ENCODE measurements at places on chromosomes 1 and 21.

DNA sequence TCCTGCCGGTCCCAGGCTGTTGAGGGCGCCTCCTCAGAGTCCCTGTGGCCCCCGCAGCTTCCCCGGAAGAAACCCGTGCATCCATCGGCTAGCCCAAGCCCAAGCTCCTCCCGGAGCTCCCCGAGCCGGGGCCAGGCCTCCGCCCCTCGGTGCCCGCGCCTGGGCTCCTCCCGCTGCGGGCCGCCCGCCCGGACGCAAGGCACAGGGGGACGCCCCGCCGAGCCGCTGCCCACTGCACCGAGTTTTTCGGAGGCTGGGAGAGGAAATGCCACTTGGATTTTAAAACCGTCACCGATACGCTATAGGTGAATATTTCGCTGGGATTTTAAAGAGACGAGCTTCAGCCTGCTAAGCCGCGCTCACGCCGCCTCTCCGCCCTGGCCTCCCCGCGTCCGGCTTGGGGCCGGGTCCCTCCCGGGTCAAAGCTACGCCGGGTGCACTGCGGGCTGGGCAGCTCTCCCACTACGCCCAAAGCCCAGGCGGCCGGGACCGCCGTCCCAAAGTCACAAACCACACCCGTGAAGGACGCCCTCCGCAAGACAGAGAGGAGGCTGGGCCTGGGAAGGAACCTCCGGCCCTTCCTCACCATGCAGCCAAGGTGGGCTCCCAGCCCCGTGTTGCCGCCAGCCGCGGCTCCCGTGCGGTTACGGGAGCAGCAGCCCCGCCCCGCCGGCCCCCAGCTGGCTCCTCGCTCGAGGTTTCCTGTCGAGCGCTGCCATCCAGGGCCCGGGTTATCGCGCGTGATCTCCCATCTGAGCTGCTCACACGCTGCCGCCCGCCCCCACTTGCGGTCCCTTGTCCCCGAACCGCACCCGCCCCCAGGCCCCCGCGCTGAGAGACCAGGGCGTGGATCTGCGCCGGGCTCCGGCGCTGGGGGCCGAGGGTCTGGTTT, 63.2 kb downstream of the CD247 start:
- DNase-seq: no peak

DNA sequence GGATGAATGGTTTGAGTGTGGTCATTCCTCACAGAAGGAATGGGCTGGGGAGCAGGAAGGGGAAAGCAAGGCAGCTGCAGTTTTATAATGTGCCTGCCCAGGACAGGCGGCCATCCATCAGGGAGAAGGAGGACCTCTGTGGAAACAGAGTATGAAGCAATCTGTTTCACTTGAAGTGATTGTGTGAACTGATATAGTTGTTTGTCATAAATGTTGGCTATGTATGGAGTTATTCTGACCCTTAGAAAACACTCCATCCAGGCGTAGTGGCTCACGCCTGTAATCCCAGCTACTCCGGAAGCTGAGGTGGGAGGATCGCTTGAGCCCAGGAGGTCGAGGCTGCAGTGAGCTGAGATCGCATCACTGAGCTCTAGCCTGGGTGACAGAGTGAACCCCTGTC, 46.5 kb downstream of the NENF start:
- no peak for DNase-seq

DNA sequence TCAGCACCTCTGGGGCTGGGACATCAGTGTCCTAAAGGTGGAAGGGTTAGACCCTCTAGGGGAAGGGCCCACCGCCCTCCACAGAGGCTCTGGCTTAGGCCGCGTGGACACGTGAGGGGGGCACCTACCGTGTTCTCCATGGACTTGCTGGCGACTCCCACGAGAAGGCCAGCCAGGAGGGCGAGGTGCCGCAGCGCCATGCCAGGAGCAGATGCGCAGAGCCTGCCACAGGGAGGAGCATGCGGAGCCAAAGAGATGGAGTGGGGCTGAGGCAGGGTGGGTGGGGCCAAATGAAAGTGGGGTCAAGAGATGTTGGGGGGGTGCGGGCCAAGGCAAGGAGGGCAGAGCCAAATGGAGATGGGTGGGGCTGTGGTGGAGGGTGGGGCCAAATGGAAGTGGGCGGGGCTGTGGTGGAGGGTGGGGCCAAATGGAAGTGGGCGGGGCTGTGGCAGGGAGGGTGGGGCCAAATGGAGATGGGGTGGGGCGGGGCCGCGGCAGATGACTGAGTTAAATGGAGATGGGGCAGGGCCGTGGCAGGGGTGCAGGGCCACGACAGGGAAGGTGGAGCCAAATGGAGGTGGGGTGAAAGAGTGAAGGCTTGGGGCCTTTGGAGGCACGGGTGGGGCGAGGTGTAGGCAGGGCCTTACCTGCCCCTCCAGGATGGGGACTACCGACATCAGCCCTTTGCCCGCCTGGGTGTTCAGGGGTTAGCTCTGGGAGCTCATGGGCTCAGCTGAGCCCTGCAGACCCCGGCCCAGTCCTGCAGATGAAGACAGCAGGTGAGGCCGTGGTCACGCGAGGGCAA, 17.4 kb upstream of the RNF223 start:
- no peak for DNase-seq

- no peak for DNase-seq
These were observed 10.3 kb upstream of the PHTF1 start for GRCh38 chr1:113769601-113769970.

DNA sequence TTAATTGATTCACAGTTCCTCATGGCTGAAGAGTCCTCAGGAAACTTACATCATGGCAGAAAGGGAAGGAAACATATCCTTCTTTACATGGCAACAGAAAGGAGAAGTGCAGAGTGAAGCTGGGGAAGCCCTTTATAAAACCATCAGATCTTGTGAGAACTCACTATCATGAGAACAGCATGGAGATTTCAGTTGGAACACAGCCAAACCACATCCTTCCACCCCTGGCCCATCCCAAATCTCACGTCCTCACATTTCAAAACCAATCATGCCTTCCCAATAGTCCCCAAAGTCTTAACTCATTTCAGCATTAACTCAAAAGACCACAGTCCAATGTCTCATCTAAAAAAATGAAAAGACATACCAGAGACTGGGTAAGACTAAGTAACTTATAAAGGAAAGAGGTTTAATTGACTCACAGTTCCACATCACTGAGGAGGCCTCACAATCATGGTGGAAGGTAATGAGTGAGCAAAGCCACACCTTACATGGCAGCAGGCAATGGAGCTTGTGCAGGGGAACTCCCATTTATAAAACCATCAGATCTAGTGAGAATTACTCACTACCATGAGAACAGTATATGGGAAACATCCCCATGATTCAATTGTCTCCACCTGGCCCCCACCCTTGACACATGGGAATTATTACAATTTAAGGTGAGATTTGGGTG, 105.2 kb downstream of the MRPL39 start:
- no peak for DNase-seq

- DNase-seq: no peak
These were observed 126.7 kb downstream of the NTNG1 start for GRCh38 chr1:107267489-107267888.

- no peak for DNase-seq
These were observed 77.1 kb downstream of the CLSTN1 start for GRCh38 chr1:9746651-9747050.

DNA sequence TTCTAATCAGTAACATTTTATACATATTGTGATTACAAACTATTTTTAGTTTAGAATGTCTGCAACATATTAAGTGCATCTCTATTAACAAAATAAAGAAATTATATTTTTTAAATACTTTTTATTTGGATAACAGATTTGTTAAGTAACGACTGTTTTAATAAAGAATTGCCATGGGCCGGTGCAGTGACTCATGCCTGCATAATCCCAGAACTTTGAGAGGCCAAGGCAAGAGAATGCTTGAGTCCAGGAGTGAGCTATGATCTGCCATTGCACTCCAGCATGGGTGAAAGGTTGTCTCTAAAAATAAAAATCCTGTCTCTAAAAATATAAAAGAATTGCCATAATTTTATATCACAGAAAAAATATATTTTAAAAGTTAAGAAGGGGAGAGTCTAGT, 4.1 kb downstream of the LRRIQ3 start:
- DNase-seq: no peak

DNA sequence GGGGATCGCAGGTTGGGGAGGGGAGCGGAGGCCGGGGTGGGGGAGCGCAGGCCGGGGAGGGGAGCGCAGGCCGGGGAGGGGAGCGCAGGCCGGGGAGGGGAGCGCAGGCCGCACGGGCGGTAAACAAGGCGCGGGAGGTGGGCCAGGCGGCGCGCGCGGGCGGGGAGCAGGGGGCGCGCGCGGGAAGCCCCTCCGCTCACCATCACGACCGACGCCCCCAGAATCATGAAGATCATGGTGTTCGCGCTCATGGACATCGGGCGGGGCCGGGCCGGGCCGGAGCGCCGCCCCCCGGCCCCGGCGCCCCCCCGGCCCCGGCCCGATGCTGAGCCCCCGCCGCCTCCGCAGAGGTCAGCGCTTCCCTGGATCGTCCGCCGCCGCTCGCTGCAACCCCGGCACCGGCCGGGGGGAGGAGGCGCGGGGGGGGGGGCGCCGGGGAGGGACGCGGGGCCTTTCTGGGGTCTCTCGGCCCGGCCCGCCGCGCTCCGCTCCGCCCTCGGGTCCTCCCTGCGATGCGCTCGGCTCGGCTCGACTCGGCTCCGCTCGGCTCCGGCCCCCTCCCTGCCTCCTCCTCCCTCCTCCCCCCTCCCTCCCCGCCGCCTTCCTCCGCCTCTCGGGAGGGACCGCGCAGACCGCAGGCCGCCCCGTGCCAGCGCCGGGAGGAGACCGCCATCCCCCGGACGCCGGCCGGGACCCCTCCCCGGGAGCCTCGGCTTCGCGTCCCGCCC, at the start of gene TMEM240:
TMEM240 (minus strand) TSS at position 535 of the 728 bp plus-strand sequence; CDS start at position 257, 278 bp downstream.
- DNase-seq: peak; percentile 63

DNA sequence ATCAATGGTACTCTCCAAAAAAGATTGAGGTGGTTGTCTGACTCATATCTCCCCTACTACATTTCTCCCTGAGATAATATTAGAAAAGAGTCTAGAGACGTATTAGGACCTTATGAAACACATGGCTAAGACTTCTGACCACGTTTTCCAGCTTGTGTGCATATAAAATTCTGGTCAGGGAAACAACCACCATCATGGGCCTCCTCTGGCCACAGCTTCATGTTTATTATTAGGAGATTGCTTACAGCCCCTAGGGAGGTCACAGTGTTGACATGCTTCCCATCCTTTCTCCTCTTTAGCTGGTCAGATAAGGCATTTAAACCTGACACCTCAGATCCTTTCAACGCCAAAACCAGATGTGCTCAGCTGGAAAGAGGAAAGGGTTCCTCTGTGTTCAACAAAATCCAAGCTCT, 620.2 kb downstream of the PLPP3 start:
- no peak for DNase-seq

DNA sequence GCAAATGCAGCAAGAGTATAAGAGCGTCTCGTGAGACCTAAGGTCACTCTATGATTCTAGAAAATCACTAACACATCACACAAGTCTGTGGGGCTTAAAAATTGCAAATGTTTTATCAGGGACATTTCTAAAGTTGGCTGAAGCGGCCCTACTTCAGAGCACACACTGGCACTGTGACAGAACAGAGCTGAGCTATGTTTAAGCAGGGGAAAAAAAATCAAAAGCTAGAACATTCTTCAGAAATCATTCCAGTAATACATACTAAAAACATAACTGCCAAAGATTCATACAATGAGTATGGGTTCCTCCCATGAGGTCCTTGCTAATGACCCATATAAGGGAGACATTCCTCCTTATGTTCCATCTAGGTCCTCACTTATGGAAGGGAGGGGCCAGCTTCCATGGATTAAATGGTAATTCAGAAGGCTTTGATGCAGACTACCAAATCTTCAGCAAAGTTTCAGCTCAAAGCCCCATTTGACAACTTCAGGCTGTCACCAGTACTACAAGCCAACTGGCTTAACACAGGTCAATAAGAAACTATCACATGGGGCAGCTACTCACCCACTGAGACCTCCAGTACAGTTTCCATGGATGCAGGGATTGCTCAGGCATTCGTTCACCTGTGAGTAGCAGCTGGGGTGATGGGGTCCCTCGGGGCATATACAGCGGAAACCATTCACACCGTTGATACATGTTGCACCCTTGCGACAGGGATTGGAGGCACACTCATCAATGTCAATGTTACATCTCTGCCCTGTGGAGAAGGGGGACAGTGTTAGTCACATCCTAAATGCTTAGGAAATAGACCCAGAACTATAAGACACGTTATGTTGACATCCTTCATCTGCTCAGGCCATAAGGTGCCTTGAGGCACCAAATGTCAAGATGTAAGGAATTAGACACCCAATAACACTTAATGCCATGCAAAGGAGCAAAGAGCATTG, 58.4 kb upstream of the ADAM30 start:
- DNase-seq: no peak

- DNase-seq: no peak
These were observed 79.7 kb downstream of the SYT2 start for GRCh38 chr1:202630541-202630940.

- DNase-seq: no peak
These were observed 22.1 kb upstream of the NCF2 start for GRCh38 chr1:183612407-183612806.

- no peak for DNase-seq
These were observed 124.2 kb downstream of the CACNA1E start for GRCh38 chr1:181607524-181607923.

DNA sequence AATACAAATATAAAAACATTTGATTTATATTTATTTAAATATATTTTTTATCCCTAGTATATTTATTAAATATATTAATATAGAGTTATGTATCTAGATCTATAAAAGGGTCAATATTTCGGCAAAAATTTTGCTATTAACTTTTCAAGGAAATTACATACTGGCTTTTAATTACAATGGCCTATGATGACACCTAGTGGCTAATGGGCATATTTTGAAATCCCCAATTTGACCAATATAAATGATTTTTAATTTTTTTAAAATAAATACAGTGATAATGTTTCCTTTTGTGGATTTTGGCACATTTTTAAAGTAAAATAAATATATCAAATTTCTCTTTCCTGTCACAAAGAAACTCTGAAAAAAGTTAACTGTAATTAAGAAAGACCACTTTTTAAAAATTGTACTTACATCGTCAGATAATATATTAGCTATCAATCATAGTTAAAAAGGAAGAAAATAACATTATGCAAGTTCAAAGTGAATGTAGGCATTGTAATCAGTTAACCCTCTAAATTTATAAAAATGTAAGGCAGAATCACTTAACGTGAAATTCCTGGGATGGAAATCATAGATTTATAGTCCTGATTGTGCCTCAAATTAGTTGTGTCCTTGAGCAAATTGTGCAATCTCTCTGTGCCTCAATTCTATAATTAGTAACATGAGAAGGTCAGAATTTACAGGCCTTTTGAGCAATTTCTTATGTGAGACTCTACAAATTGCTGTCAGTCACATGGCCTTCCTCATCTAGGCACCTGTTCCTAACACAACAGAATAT, 25.6 kb upstream of the RGS13 start:
- DNase-seq: no peak

GRCh38 chr1:165988275-165988674, 160.9 kb downstream of the UCK2 start:
- no peak for DNase-seq

Data from nucleus accumbens (tissue), 56 donors.